Dermis microvascular lymphatic vessel endothelial cell (primary cell): ENCODE measurements at places on chromosomes 2 and 18. TPM values are rescaled to one million over a fixed set of nuclear protein-coding genes. Genes with fewer than 3 reads are reported as not detected.

Gene MROH2A
- total RNA-seq = not detected in 2 replicates

DNA sequence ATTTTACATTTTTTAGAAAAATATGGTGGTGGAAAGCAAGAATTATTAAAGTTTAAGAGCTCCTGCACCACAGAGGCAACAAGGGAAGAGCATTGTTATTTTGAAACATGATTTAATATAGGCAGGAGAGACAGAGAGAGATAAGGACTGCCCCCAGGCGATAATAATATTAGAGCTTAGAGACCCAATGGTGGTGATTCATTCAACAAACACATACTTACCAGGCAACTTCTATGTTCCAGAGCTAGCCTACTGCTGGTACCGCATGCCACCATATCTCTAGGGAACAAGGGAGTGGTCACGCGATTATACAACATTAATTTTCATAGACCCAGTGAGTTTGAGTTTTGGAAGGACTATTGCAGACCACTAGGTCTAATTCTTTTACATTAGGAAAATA lies 327.8 kb upstream of the SOX11 start:
- no peak for DNase-seq

DNA sequence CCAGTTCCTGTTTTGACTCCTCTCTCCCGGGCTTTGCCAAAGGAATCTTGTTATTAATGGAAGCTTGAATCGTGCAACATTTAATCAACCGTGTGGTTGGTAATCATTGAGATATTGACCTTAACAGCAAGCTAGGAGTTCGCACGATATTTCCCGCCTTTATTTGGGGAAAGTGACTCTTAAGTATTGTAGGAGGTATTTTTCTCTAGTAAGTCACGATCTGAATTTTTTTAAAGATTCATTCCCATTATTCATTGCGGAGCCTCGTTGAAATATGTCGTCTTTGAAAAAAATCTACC lies 663 bp downstream of the NUP35 start:
- DNase-seq = no peak

- DNase-seq = no peak
These were observed 69.0 kb downstream of the RBM43 start for GRCh38 chr2:151192681-151193080.

DNA sequence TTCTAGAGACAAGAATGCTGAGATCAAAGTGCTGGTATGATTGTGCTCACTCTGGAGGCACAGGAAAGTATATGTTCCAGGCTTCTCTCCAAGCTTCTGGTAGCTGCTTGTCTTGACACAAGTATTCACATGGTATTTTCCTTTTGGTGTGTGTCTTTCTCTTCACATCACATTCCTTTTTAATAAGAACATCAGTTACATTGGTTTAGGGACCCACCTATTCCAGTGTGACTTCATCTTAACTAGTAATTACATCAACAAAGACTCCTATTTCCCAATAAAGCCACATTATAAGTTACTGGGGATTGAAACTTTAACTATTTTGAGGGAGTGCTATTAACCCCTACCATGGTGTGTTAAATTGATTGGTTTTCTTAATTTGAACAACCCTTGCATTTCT lies 119.1 kb downstream of the FSIP2 start:
- no peak for DNase-seq
